ENCODE measurements at places on chromosomes 3 and 15.

- DNase-seq, result no peak
Measured at GRCh38 chr3:106573605-106574004, 704.8 kb upstream of the CBLB start.

DNA sequence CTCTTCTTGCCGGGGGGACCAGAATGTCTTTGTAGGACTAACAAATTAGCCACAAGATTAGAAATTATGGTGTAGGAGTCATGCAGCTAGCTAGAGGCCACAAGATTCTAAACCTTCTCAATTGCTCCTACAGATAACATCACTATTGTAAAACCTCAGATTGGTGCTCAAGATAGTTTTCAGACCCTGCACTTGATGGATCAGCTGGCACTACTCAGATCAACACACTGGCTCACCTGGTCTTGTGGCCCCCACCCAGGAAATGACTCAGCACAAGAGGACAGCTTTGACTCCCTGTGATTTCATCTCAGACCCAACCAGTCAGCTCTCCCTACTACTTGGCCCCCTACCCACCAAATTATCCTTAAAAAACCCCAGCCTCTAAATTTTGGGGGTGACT is 124.1 kb upstream of the RASGRP1 start:
- DNase-seq, result no peak

DNA sequence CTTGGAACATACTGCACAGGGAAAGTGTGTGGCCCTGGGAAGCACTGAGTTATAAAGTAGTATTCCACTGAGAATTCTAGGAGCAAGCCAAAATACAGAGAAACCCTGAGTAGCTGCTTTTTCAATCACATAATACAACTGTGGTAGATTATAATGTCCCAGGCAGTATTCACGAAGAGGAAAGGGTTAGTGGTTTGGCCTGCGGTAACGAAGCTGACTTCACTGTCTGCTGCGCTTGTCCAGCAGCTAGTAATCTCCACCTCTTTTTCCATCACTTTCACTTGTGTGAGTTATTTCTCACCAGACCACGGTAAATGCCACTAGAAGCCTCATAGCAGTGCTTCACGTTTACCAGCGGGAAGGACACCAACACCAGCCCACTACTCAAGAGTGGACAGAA is 34.4 kb downstream of the RPL39L start:
- no peak for DNase-seq

DNA sequence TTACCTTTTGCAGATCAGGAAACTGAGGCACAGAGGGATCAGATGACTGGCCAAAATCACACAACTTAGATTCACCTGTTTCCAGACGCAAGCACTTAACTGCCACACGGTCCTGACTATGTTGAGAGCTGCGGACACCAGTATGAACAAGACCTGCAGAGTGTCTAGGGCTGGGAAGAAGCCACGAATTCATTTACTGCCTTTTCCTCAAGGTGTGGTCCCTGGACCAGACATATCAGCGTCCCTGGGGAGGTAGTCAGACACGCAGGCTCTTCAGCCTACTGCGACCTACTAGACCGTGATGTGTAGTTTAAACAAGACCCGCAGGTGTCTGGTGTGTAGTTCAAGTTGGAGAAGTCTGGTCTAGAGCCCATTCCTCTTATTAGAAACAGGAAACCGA is 541 bp upstream of the SLC6A11 start:
- no peak for DNase-seq

GRCh38 chr15:45197512-45197911 is 9.7 kb upstream of the SHF start:
- no peak for DNase-seq

- DNase-seq, result no peak
Measured at GRCh38 chr3:193149998-193150397, 91.0 kb upstream of the PLAAT1 start.

DNA sequence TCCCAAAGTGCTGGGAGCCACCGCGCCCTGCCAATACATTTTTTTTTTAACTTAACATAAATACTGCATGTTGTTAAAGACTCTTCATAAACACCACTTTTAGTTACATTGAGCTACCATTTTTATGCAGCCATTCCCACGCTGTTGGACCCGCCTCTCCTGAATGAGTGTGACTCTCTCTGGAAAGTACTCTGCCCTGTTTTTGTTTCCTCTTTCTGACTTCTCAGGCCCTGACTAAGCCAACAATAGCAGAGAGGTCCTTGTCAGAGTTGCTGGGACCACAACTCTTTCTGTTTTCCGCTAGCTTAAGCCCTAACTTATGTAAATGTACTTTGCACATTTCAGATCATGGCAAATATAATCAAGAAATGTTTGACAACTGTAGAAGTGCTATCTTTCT is 35.2 kb downstream of the PARP15 start:
- DNase-seq, result no peak

DNA sequence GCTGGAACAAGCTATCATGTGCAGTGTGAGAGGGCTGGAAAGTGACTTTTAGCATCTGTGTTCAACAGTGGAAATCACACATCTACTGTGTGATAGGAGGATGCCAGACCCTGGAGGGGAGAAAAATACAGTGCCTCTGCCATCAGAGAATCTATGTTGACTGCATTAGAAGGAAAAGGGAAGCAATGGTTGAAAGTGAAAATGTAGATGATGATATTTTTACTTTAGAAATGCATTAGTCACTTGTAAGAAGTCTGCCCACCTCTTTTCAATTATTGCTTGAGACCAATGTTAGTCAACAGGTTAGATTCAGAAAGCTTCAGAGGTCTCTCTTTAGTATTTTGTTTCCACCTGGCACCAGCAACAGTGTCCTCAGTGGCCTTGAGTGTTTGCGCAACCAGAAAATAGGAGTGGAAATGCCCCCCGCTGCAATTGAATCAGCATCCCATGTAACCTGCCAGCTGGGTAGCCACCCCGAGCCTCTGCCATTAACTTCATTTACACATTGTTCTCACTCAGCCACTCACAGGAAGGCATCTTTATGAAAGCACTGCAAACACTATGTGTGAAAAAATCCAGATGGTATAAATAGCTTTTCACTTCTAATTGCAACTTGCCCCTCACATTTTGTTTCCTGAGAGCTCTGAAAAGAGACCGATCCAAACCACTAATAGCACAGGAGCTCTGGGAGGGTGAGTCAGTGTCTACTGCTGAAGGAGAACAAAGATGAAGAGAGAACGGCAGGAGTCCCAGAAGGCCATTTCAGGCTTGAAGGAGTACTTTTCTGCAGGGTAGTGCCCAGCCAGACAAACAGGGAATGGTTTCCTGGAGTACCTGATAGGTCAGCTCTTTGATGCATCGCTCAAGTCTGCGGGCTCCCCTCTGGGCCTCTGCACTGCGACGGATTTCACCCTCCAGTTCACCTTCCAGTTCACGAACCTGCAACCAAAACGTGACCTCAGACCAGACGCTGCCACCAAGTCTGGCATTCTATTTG is 92.1 kb downstream of the HHLA2 start:
- peak; percentile 77 for DNase-seq

DNA sequence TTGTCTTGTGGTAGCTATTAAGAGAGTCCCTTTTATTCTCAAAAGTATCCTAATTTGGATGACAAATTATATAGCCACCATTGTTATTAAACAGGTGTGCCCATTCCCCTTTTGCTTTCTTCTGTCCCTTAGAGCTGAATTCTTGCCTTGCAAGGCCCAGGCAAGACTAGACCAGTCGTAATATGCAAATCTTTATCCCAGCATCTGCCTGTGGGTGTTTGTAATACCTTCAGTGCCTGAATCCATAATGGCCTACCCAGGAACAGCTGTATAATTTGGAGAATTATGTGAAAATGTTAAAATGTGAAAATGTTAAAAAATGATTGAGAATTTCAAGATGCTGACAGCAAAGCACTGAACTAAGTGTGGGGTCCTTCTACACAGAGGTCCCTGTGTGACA is 403.0 kb upstream of the RBMS3 start:
- no peak for DNase-seq

GRCh38 chr3:159798951-159799350 is 189.7 kb upstream of the IL12A start:
- DNase-seq, result no peak

- DNase-seq, result no peak
Measured at GRCh38 chr3:56275120-56275519, 193.1 kb downstream of the ERC2 start.

DNA sequence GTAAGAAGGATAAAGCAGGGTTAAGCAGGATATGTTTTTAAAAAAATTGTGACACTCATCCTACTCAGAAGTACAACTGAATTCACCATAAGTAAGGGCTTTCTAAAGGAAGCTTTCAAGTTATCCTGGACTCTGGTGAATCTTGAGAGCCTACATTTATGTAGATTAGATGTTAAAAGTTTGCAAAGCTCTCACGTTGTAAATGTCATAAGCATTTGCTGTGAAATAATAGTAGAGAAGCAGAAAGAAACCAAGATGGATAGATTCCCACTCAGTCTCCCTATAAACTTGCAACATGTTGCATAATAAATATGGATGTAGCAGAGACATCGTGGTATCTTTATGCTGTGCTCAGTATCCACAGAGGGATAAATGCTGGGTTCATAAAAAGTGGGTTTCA is 77.0 kb downstream of the LRRC3B start:
- DNase-seq, result no peak

Measured in NCI-H1417 treated with DMSO at 0.1 percent for 48 hours (cell line).